ENCODE measurements at places on chromosomes 12 and 14. TPM values are rescaled to one million over a fixed set of nuclear protein-coding genes. Genes with fewer than 3 reads are reported as not detected.

DNA sequence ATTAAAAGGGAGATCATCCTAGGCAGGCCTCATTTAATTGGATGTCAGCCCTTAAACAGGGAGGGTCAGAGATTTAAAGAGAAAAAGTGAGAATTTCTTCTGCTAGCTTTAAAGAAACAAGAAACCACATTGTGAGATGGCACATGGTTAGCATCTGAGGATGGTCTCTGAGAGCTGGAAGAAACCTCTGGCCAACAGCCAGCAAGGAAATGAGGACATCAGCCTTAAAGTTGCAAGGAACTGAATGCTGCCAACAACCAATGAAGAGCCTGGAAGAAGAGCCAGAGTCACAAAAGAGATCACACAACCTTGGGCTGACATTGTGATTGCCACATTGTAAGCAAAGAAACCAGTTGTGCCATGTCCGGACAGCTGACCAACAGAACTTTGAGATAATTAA, 17.5 kb upstream of the FAR2 start:
- no peaks in the 10 kb centered on the region for H3K36me3 ChIP-seq
- no peaks in the 10 kb centered on the region for H3K27me3 ChIP-seq
- DNase-seq, result no peak
- H3K4me1 ChIP-seq, result no peaks in the 10 kb centered on the region

DNA sequence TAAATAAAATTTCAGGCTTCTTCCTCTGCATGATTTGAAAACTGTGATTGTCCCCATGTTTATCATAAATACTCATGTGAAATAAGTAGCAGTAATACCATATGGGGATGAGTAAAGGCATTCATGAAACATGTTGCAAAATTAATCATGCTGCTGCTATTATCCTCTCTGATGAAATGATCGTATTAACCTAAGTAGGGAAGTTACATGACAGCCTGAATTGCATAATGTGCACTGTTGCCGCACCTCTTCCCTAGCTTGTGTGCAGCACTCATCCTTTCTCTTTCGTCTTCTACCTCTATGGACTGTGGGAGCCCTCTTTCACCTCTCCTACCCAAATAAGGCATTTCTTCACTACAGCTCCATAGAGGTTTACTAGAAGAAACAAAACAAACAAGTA, 367.6 kb downstream of the SOX5 start:
- H3K27ac ChIP-seq, result no peak overlapping the region
- no peaks in the 10 kb centered on the region for H3K36me3 ChIP-seq
- DNase-seq, result no peak
- no peaks in the 10 kb centered on the region for H3K4me1 ChIP-seq
- H3K4me3 ChIP-seq, result no peak overlapping the region

GRCh38 chr12:120368789-120369602, at the start of gene MSI1:
Gene MSI1 (minus strand): TSS chr12:120369164. CDS start chr12:120369091, 73 bp downstream.
- H3K4me1 ChIP-seq, result no peaks in the 10 kb centered on the region
- H3K27me3 ChIP-seq, result peaks cover 93% of the 10 kb centered on the region

- no peaks in the 10 kb centered on the region for H3K27me3 ChIP-seq
- H3K4me3 ChIP-seq, result no peak overlapping the region
- no peaks in the 10 kb centered on the region for H3K36me3 ChIP-seq
- DNase-seq, result no peak
- H3K4me1 ChIP-seq, result no peaks in the 10 kb centered on the region
- H3K27ac ChIP-seq, result no peak overlapping the region
Measured at GRCh38 chr12:126385785-126386184, 1320.5 kb downstream of the AACS start.

GRCh38 chr14:37708481-37708880, 113.1 kb downstream of the TTC6 start:
- H3K27ac ChIP-seq, result no peak overlapping the region
- no peaks in the 10 kb centered on the region for H3K36me3 ChIP-seq
- H3K4me3 ChIP-seq, result no peak overlapping the region
- H3K4me1 ChIP-seq, result no peaks in the 10 kb centered on the region
- DNase-seq, result no peak

GRCh38 chr12:26704214-26704613, 128.8 kb downstream of the ITPR2 start:
- no peak for DNase-seq
- no peaks in the 10 kb centered on the region for H3K4me1 ChIP-seq
- H3K36me3 ChIP-seq, result peaks cover 31% of the 10 kb centered on the region
- H3K4me3 ChIP-seq, result no peak overlapping the region
- H3K27ac ChIP-seq, result no peak overlapping the region
- H3K27me3 ChIP-seq, result no peaks in the 10 kb centered on the region

The HHIPL1 gene
- 0.33 TPM for total RNA-seq

The CLEC7A gene
- total RNA-seq, result 25.3 TPM
